ENCODE measurements at places on chromosomes 11 and 22.

DNA sequence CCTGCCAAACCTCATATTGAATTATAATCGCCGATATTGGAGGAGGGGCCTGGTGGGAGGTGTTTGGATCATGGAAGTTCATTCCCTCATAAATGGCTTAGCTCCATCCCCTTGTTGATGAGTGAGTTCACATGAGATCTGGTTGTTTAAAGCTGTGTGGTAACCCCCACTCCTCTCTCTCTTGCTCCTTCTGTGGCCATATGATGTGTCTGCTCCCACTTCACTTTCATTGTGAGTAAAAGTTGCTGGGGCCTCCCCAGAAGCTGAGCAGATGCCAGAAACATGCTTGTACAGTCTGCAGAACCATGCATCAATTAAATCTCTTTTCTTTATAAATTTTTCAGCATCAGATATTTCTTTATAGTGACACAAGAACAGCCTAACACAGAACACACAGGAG lies 929.0 kb upstream of the FAT3 start:
- DNase-seq = no peak

DNA sequence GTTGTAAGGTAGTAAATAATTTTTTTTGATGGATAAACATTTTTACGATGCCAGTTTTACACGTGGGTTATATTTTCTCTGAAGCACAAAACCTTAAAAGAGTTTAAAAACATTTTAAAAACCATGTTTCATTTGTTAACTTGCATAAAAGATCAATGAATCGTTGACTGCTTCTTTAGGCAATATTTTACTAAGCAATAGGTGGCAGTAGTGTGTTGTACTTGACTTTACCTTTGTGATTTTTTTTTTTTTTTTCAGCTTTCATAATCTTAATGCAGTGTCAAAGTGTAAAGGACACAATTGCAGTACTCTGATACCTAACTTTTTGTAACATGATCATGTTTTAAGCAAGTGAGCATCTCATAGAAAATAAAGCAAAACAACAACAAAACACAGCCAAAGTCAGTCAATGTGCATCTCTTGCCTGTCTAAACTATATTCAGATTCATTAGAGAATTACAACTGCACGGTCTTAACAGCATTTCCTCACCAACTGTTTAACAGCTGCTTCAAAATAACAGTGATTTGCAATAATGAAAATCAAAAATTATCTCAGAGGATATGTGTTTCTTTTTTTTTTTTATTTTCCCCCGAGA lies 27.7 kb downstream of the DNAJC24 start:
- DNase-seq = no peak

- no peak for DNase-seq
Measured at GRCh38 chr22:37976547-37976946, 7.8 kb downstream of the SOX10 start.

- no peak for DNase-seq
Measured at GRCh38 chr11:69397732-69398131, 83.7 kb upstream of the LINC01488 start.

- DNase-seq = no peak
Measured at GRCh38 chr11:78295991-78296930, 107.5 kb downstream of the USP35 start.

DNA sequence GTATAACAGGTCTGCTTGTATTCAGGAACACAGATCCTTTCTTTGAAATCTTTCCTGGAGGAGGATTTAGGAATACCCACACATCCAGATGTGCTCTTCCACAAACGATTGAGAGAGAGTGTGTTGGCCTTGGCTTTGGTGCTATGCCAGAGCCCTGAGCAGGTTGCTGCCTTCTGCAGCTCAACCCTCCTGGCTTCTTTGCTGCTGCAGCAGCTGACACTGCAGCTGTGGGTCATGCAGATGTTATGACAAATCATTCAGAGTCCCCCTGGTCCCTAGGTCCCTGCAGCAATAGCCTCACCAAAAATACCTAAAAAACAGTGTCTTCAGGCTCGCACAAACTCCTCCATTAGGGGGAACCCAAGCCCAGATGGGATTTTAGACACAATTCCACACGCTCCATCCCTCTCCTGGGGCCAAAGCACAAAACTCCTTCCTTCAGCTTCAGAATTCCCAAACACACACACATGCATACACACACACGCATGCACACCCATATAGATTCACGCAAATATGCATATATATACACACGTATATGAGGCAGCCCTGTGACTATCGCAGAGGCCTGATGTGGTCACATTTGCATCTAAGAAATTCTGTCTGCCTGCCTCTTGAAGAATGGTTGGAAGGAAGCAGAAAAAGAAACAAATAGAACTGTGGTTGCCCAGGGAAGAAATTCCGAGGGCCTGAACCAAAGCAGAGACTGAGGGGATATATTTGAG lies 35.4 kb downstream of the SLN start:
- DNase-seq = no peak

GRCh38 chr11:35974882-35975589 lies 31.2 kb downstream of the LDLRAD3 start:
- no peak for DNase-seq

DNA sequence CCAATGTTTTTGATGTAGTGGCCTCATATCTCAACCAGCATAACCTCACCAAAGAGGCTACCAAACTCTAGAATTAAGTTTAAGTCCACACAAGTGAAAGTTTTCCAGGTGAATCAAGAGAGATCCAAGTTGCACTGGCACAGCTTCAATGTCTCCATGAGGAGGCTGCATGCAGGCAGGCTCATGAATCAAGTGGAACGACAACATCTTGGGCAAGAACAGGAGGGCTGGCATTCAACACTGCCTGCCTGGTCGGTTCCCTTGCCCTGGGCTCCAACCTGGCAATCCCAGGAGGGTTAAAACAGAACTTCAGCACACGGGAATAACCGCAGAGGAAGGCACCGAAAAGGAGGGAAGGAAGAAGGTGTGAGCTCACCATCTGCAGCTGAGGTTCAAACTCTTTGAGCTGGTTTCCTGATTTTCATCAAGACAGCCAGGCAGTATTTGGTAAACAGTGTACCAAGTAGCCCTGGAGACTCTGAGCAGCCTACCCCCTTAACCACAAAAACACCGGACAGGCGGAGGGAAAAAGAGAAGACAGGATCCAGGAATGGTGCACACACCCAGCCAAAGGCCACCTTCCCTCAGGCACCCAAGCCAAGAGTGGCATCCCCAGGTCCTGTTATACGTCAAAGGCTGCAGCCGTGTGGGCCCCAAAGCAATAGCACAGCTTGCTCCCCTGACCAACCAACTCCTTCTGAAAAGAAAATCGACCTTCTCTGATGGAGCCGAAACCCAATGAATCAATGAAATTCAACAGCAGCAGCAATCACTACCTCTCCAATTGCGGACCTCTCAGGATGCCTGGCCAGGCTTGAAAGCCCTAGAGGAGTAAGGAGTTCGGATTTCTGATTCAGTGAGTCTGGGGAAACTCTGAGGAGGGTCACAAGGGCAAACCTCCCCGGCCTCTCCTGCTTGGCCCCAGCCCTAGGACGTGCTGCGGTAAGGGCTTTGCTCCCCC lies 1.3 kb downstream of the PACSIN2 start:
- no peak for DNase-seq

- DNase-seq = peak; percentile 74
Measured at GRCh38 chr11:91220476-91221202, 997.8 kb upstream of the CHORDC1 start.

GRCh38 chr11:73376803-73377629 lies 817 bp downstream of the RELT start:
- peak; percentile 75 for DNase-seq

DNA sequence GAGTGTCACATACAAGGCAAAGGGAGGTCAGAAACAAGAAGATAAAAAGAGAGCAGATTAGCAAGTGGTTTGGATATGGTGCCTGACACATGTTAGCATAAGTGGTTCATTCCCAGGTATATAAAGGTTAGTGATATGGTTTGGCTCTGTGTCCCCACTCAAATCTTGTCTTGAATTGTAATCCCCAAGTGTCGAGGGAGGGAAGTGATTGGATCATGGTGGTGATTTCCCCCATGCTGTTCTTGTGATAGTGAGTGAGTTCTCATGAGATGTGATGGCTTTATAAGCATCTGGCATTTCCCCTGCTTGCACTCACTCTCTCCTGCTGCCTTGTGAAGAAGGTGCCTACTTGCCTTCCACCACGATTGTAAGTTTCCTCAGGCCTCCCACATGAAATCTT lies 12.1 kb upstream of the DKK3 start:
- DNase-seq = no peak

GRCh38 chr22:23557467-23557866 lies 22.6 kb downstream of the IGLL1 start:
- DNase-seq = no peak

DNA sequence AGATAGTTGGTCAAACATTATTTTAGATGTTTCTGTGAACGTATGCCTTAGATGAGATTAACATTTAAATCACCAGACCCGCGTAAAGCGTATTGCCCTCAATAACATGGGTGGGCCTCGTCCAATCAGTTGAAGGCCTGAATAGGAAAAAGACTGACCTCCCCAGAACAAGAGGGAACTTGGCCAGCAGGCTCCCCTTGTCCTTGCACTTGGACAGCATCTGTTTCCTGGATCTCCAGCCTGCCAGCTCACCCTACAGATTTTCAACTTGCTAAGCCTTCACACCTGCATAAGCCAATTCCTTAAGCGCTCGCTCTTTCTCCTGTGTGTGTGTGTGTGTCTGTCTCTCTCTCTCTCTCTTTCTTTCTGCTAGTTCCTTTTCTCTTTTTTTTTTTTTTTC lies 8.2 kb downstream of the TOM1 start:
- no peak for DNase-seq

GRCh38 chr11:126560221-126560620 lies 204.7 kb downstream of the ST3GAL4 start:
- no peak for DNase-seq

DNA sequence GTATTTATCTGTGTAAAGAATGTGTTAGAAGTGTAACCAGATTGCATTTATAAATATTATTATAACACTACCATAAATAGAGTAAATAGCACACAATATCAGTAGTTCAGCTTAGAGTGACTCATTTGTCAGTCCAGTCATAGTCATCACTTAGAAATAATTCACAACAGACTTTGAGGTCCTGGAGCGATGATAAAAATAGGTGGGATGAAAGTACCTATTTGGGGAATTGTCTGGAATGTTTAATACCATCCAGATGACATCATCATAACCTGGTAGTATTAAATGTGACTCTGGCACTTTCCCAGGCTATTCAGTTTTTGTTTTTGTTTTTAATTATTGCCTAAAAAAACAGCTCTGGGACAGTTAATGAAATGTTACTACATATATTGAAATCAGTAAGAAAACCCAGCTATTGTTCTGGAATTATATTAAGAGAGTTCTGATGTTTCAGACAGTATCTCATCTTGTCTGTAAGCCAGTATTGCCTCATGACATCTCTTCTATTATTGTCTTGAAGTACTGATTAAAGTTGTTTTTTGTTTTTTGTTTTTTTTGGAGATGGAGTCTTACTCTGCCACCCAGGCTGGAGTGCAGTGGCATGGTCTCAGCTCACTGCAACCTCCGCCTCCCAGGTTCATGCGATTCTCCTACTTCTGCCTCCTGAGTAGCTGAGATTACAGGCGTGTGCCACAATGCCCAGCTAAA lies 74.8 kb downstream of the SIK2 start:
- peak; percentile 59 for DNase-seq

DNA sequence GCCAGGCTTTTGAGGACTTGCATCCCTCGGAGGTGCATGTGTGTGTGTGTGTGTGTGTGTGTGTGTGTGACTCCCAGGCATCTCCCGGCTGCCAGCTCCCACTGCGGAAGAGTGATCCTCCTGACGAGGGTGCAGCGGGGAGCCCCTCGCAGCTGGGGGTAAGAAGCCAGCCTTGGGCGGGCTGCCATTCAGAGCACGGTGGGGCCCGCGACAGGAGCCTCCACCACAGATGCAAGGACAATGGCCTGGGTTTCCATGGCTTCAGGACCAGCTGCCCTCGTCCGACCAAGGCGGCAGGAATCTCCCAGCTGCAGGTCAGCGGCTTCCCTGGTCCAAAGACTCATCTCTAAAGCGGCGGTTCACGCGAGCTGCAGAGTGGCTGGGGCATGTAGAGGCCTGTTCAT lies 908.5 kb downstream of the BRD1 start:
- no peak for DNase-seq

GRCh38 chr11:95363164-95363563 lies 132.2 kb upstream of the SESN3 start:
- no peak for DNase-seq

- DNase-seq = no peak
Measured at GRCh38 chr11:93712678-93713077, 28.6 kb downstream of the TAF1D start.

All from foreskin keratinocyte (primary cell).